CD8-positive, alpha-beta memory T cell (primary cell): ENCODE measurements at places on chromosomes 13 and 19.

DNA sequence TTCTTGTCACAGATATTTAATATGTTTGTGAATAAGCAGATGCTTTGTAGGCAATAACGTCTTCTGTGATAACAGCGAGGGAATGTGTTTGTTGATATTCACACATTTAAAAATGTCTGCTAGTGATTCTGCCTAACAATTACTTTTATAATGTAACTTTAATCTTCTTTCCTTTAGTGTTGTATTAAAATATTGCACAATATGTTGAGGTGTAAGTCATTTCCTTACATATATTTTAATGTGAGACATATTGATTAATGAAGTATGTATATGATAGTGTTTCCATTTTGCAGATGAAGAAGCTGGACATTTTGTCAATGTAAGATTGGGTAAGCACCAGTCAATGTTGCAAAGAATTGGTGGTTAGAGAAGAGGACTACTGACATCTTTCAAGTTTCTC, 324.4 kb downstream of the SLITRK1 start:
- DNase-seq, result no peak

- DNase-seq, result peak; percentile 28
These were observed 25.9 kb downstream of the ACSBG2 start for GRCh38 chr19:6161271-6161850.

DNA sequence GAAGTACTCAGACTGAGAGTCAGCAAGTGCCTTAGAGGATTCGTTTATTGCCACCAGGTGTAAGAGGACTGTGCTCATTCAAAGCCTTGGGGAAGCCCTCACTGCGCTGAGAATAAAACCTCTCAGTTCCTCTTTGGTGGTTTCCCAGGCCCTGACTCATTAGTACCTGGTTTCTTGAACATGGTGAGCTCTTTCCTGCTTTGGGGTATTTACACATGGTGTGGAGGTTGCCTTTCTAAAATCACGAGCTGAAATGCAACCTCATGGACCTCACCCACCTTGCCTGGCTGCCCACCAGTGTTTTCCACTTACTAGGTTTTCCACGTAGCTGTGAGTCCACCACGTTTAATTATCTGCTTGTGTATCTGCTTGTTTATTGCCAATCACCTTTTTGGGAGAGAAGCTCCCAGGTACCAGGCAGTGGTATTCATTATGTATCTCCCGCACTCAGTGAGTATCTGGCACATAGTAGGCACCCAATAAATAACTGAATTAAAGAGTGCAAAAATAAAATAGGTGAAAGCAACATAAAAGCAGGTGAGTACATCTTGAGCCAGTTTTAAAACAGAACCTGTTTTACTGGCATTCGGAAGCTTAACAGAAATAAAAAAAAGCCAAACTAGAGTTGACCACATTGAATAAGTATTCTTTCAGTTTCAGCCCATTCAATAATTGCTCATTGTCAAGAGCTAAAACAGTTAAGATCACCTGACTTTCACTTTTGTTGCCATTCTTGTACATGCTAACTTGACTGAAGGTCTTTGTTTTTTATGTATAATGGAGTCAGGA, 533.0 kb downstream of the MYO16 start:
- no peak for DNase-seq

- DNase-seq, result peak; percentile 77
These were observed 982 bp upstream of the DACT3 start for GRCh38 chr19:46661735-46662592.

GRCh38 chr19:54600212-54600611, 6.8 kb downstream of the LILRA1 start:
- DNase-seq, result no peak

DNA sequence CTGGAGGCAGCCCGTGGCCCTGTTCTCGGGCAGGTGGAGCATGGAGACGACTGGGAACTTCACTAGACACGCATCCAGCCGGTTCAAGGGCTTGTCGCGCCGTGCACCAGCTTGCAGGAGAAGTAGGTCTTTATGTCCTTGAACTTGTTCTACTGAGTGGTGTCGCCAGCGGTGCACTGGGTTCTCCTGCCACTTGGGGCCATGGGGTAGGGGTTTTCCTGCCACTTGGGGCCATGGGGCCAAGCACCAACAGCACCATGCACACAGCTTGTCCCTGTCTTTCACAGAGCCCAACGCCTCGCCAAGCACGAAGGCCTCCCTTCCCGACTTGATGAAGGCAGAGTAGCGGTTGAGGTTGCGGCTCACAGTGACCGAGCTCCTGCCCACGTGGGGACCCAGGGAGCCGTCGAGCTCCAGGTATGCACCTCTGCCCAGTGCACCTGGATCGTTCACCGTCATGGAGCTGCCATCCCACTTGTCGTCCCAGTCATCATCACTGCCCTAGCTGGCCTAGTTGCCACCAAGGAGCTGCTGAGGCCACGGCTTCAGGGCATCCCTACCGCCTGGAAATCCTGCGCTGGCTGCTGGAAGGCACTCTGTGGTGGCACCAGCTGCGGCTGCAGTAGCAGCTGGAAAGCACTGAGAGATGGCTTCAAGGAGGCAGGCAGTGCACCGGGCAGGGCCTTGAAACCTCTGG, 40.5 kb upstream of the TPM4 start:
- no peak for DNase-seq

- no peak for DNase-seq
These were observed 23.4 kb upstream of the TCF3 start for GRCh38 chr19:1675633-1676350.

- DNase-seq, result no peak
These were observed 31.5 kb upstream of the FNDC3A start for GRCh38 chr13:48944221-48944620.

DNA sequence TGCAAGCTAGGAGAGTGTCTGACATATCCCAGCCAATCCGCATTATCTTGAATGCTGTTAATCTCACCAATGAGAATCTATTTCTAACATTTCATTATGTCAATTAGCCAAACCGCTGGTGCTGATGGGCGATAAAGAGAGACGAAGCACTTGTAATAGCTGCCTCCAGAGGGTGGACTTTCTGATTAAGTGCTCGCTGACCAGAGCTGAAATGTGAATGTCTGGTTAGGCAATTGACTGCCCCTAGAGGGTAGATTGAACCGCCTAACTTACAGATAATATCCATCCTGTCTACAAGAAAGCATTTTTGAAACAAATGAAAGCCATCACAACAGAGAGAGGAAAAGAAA, 552 bp upstream of the GRWD1 start:
- no peak for DNase-seq

DNA sequence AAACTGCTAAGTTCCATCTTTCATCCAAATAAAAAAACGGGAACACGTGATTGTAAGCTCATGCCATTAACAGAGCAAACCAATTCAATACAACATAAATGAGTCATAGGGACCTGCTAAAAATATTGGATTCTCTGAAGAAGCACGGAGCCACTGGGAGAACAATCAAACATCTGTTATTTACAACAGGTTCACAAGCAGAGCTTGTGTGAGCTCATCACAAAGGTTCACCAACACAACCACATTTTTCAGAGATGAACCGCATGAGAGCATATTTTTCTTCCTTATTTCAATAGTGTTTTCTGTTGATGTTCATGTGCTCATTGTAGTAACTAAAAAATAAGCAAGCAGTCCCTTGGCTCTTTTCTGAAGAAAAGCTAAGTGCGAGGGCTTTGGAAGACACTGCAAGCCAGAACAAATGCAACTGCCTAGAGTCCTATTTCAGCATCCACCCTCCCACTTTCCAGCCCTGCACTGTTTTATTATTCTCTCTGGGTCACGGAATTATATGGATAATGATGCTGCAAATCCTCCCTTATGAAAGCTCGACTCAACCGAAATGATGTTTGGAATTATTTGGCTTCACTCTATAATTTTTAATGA, 545.8 kb downstream of the LIG4 start:
- no peak for DNase-seq

GRCh38 chr19:55179606-55180484, at the start of gene SYT5:
Gene SYT5 (minus strand): TSS chr19:55180289. CDS start chr19:55179041, 1,248 bp downstream.
- DNase-seq, result peak; percentile 42

GRCh38 chr13:108218044-108218974, at the start of gene ABHD13:
Gene ABHD13 (plus strand): TSS chr13:108218392. CDS start chr13:108229219, 10,827 bp downstream.
- peak; percentile 86 for DNase-seq

- DNase-seq, result no peak
These were observed 19.9 kb downstream of the ACER1 start for GRCh38 chr19:6313398-6313969.

DNA sequence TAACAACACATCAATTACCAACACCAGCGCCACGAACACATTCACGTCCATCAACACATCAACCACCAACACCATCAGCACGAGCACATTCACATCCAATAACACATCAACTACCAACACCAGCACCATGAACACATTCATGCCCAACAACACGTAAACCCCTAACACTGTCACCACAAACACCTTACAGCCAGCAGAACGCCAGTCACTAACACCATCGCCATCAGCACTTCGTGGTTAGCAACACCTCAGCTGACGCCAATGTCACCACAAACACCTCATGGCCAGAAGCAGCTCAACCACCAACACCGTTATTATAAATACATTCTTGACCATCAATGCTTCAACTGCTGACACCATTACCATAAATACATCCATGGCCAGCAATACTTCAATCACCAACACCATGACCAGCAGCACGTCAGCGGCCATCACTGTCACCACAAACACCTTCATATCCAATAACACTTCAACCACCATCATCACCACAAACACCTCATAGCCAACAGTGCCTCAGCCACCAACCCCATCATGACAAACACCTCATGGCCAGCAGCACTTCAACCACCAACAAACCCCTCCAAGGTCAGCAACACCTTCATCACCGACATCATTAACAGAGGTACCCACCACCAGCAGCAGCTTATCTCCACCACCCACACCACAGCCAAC, 9.4 kb downstream of the FCER2 start:
- DNase-seq, result peak; percentile 75

DNA sequence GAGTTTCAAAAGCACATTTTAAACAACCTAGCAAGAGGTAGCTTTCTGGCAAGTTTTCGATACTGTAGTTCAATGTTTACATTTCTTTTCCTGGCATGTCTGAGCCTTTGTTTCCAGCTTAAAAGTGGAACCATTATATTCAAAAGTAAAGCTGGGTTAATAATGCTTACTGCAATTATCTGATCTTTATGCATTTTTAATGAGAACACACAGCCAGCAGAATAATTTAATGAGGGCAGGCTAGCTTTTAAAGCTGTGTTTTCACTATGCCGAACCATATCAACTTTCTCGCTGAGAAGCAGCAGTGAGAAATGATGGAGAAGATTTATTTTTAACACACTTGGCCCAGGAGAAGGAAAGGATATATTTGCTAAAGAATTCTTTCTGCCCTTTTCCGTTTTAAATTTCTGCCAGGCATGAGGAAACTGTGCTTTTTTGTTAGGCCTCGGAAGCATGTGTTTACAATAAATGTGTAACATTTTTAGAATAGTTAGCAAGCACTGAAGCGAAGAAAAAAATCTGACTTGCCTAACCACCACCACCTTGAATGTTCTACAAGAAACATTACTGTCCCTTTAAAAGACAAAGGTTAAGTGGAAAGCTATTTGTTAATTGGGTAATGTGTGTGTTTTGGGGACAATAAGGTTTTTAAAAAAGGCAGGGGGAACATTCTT, 1.0 kb downstream of the MBNL2 start:
- DNase-seq, result no peak

GRCh38 chr13:32746474-32746873, 160.2 kb downstream of the PDS5B start:
- DNase-seq, result no peak

DNA sequence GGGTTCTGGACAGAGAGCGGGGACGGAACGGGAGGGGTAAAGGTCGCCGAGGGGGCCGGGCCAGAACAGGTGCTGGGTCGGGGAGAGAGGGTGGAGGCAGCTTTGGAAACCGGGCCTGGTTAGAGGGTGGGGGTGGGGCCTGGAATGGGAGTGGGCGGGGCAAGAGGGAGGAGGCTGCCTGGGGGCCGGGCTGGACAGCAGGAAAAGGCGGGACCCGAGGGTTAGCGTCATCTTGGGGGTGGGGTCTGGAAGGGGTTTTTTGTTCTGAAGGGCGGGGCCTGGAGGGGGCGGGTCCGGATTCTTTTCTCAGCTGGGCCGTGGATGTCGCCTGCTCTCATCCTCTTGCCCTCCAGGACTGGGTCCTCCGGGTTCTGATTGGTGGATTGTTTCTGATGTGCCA, 4.3 kb upstream of the ZNF813 start:
- DNase-seq, result no peak

- DNase-seq, result no peak
These were observed 365.5 kb downstream of the PCDH9 start for GRCh38 chr13:66864627-66865026.

DNA sequence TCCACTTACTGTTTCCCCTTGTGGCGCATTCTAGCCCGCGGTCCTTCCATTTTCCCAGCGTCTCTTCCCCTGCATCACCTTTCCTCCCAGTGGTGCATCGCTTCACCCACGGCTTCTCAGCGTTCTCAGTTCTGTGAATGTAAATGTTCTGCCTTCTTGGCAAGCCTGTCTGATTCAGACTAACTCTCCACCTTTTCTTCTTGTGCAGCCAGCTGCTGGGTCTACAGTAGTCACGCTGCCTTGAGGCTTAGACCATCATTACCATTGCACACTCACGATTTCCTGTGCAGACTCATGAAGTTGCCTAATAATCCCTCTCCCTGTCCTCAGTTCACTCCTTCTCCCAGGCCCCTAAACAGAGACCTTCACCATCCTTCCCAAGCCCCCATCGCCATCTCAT, 75.0 kb downstream of the DHRS12 start:
- no peak for DNase-seq

- no peak for DNase-seq
These were observed 108.3 kb downstream of the POSTN start for GRCh38 chr13:37490176-37490779.

DNA sequence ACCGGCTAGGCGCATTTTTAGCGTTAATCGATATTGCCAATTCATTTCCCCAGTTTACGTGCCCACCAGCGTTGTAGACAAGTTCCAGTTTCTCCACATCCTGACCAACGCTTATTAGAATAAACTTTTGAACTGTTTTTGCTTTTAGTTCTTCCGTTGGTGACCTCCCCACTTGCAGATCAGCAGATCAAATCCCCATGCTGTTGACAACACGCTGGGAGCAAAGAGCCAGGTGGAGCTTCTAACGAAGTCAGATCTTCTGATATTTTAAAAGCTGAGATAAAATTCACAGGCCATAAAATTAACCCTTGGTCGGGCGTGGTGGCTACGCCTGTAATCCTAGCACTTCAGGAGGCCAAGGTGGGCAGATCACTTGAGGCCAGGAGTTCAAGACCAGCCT, 21.2 kb downstream of the RCN3 start:
- no peak for DNase-seq

GRCh38 chr13:90675129-90675528, 672.4 kb upstream of the MIR17HG start:
- DNase-seq, result no peak

DNA sequence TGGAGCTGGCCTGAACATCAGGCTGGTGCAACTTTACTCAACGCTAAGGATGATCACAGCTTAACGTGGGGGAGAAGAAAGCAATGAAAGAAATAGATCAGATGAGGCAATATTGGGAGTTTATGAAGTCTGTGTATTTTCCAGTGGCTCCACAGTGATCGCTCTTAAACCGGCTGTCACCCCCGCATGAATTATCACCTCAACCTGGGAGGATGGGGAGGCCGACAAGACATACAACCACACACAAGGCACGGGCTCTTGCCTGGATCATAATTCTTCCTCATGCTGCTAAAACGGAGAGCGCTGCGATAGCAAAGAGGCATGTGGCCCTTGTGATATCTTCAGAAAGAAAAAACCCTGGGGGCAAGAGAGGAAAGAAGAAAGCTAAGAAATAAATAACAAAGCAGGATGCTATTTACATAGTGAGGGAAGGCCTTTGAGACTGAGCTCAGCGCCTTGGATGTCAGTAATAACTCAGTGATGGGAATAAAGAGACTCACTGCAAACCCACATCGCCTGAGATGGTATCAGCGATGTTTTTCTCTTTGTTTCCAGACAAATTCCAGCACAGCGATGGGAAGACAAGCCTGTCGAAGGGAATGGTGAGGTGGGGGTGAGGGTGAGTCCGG, 19.1 kb upstream of the CHST8 start:
- no peak for DNase-seq

- DNase-seq, result no peak
These were observed 17.6 kb downstream of the EMP3 start for GRCh38 chr19:48342841-48343540.
